ENCODE measurements at places on chromosomes 7 and 10.

- no peak for DNase-seq
These were observed 20.7 kb downstream of the NEURL1 start for GRCh38 chr10:103514244-103514643.

- no peak for DNase-seq
These were observed 71.2 kb downstream of the TMEM178B start for GRCh38 chr7:141144921-141145629.

DNA sequence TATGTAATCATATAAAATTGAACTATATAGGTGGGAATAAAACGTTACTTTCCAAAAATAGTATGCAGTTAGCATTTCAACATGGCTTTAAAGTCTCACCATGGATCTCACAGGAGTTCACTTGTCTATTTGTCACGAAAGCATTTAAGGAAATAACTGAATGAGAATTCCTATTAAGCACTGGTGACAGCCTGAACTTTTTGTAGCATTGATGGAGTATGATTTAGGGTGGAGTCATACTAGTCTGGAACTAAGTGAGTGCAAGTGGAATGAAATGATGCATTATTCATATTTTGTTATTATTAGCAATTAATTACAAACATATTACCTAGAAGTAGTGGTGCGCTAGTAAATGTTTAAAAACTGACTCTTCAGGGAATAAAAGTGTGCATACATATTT is 26.0 kb upstream of the HIBADH start:
- no peak for DNase-seq

DNA sequence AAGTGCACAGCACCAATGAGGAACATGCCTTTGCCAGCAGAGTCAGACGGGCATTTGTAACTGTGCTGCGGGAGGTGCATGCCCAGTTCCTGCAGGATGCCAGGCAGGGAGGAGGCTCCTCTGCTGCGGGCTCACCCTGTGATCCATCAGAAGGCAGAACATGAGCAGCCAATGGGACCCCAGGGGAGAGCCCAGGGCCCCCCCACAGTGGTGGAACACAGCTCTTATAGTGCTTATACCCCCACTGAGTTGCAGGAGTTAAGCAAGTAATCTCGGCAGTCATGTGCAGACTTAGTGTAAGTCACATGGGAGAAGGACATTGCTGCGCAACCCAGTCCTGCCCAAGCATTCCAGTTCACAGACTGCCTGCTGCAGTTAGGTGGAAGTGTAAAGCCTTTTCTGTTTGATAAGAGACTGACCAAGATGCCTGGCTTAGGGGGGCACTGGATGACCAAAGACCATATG is 120.3 kb upstream of the TMEM106B start:
- DNase-seq = no peak

DNA sequence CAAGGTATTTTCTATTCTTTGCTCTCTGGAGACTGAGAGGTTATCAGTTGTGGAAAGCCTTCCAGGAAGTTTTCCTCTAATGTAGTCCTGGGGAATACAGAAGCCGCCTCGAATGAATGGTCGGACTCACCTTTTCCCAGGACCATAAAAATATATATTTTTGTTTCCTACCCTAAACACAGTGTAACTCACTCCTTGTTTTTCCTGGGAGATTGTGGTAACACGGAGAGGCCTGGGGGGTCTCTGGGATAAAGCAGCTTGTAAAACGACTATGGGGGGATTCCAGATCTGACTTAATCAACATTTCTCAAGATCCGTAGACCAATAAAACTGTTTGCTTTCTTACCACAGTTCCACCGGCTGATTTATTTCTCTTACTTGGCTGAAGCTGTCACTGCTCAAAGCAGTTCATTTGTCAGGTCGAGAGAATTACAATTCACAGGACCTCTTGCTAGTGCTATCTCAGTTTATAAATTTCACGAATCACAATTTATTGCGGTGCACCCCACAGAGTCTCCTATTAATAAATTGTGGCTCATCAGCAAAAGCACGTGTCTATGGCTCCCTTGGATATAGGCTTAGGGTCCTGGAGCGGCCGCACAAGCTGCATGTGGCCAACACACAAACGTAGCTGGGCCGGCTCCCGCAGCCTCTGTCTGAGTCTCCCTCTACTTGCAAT is 176.3 kb upstream of the BMPER start:
- DNase-seq = no peak
